Renal cortical epithelial cell (primary cell): ENCODE measurements at places on chromosomes 1 and 21.

- DNase-seq = no peak
Measured at GRCh38 chr1:94817712-94818111, 2.4 kb upstream of the SLC44A3 start.

- no peak for DNase-seq
Measured at GRCh38 chr1:209355415-209355814, 228.1 kb upstream of the CAMK1G start.

DNA sequence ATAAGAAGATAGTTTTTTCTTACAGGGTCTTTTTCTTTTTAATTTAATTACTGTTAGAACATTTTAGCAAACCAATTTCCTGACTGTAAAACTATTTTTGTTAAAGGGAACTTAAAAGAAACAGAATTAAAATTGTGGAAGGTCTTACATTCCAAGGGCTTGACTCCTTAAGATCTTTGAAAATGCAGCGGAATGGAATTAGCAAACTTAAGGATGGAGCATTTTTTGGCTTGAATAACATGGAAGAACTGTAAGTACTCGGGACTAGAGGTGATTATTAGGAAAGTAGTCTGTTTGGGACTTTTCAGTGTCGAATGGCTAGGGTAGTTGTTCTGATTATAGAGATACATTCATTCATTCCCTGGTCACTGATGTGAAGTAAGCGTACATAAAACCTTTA, 21.5 kb downstream of the LRIG2 start:
- DNase-seq = no peak

DNA sequence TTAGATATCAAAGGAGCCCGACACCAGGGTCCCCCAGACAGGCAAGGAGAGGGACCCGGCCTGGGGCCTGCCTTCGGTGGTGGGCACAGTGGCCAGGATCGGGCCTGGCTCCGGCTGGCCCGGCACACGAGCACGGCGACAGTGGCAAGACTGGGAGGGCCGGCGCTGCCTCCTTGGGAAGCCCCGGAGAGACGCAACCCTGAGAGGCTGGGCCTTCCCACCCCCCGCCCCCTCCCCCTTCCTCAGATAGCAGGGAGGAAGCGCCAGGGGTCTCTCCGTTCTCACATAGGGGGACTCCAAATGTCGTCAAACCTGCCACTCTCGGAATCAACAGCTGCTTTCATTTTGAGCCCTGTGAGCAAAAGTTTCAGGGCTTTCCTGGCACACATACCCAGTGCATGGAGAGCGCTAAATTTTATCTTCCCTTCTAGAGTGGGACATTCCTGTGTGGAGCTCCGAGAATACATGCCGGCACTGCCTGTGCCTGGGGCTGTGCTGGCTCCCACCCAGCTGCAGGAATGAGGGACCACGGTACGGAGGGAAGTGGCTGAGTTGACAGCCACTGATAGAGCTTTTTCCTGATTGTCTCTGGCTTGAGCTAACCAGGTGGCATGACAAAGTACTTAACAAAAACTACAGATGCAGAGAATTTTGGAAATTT, 62.4 kb downstream of the CD247 start:
- DNase-seq = no peak
